AG04450 (cell line): ENCODE measurements at places on chromosomes 13 and 19. TPM values are rescaled to one million over a fixed set of nuclear protein-coding genes. Genes with fewer than 3 reads are reported as not detected.

GRCh38 chr19:36113894-36114720 is 568 bp downstream of the POLR2I start:
- DNase-seq: no peak

DNA sequence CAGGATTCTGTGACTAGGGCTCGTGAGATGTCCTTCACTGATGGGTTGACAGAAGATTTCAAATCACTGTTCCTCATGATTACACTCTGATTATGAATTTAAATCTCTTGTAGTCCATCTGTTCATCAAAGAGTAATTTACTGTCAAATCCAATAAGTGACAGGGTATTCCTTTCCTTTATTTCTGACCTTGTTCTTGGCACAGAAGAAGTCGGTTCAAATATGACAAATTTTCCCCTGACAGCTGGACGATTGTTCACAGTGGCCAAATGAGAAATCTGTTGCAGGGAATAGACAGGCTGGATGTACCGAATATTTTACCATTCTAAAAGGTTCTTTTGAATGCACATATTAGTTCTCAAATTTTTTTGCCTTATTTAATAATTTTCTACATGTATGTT is 767.3 kb upstream of the GPC6 start:
- DNase-seq: no peak

DNA sequence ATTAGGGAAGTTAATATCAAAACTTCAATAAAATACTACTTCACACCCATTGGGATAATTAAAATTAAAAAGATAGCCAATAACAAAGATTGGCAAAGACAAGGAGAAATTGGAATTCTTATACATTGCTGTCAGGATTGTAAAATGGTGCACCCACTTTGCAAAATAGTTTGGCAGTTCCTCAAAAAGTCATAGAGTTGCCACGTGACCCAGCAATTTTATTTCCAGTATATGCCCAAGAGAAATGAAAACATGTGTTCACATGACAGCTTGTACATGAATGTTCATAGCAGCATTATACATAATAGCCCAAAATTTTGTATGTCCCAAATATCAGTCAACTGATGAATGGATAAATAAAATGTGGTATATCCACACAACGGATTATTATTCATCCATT is 3.3 kb downstream of the MBD3L1 start:
- no peak for DNase-seq

GRCh38 chr13:42215578-42216421 is 56.2 kb upstream of the AKAP11 start:
- DNase-seq: peak; percentile 15

- DNase-seq: no peak
These were observed 11.3 kb downstream of the SOX1 start for GRCh38 chr13:112078216-112078615.

The CCDC8 gene
- 9.2 and 10.5 TPM in 2 replicates for polyA plus RNA-seq

The ZNF580 gene
- 7.3 and 14.0 TPM in 2 replicates for polyA plus RNA-seq

The ZNF723 gene
- polyA plus RNA-seq: not detected in 2 replicates

The ZNF132 gene
- polyA plus RNA-seq: 4.6 and 4.8 TPM in 2 replicates

The GFY gene
- polyA plus RNA-seq: not detected in 2 replicates
